ENCODE measurements at places on chromosomes 7 and 10.

DNA sequence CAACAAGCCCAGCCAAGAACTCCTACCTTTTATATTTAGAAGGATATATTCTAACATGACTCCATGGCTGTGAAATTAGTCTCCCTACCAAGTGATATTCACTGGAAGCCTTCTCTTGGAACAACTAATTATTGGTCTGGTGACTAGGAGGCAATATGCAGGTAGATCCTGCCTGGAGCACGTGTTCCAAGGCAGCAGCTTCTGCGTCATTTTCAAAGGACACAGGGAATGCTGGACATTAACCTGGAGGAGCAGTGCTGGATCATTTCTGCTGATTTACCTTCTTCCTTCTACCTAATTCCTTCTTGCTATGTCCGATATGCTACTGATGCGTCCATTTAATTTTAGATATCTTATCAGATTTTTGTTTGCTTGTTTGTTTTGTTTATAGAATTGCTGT lies 5.6 kb downstream of the AKR1D1 start:
- DNase-seq = no peak

- DNase-seq = no peak
Measured at GRCh38 chr10:32315424-32315823, 31.5 kb downstream of the EPC1 start.

DNA sequence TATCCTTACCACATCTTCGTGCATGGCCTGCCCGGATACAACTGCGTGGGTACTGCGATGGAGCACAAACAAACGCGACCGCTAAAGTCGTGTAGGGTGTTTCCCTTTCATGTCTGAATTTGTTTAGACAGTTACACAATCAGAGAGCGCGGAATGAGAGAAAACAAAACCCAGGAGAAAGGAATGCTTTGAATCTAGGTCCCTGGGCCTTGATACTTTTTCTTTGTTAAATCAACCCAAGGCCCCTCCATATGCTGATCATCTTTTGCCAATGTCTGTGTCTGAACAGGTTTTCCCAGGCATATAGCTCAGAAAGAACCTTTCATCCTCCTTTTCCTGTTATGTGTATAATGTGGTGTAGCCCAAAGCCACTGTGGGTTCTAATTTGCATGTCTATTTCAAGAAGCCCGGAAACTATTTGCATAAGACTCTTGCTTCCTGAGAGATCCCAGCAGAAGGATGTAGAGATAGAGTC lies 145.8 kb downstream of the FRMD4A start:
- no peak for DNase-seq

DNA sequence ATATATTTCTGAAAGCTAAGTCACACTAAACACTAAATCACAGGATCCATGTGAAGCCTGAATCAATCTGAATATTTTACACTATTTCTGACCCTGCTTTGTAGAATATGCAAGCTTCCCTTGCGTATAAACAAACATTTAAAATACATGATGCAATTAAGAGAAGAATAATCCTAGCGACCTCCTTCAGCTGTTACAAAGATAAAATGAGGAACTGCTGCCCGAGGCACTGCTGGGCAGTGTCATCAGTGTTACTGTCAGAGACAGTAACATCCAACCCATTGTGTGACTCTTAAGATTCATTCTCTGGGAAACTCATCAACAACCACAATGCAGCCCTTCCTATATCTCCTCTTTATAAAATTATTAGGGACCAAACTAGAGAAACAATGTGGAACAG lies 61.6 kb downstream of the COBL start:
- DNase-seq = no peak

GRCh38 chr10:3748484-3748883 lies 36.5 kb downstream of the KLF6 start:
- no peak for DNase-seq

- DNase-seq = no peak
Measured at GRCh38 chr7:75776295-75776971, 4.4 kb upstream of the CCL26 start.

- no peak for DNase-seq
Measured at GRCh38 chr7:30726296-30727006, 25.5 kb upstream of the INMT start.

- no peak for DNase-seq
Measured at GRCh38 chr7:32051128-32051527, 19.1 kb downstream of the PDE1C start.

GRCh38 chr7:143003393-143004051 lies 23.4 kb downstream of the OR9A2 start:
- DNase-seq = peak; percentile 9

All from NCI-H2107 (cell line).